ENCODE measurements at places on chromosomes 16 and 17. TPM values are rescaled to one million over a fixed set of nuclear protein-coding genes. Genes with fewer than 3 reads are reported as not detected.

The GHDC gene
- total RNA-seq: 22.4 TPM

The EPX gene
- not detected for total RNA-seq

The COPZ2 gene
- 17.5 TPM for total RNA-seq

The IL21R gene
- 0.02 TPM for total RNA-seq

The CFAP20 gene
- total RNA-seq: 58.4 TPM

The SERPINF2 gene
- 2.0 TPM for total RNA-seq

The P4HB gene
- 726 TPM for total RNA-seq

The CLDN6 gene
- 0.31 TPM for total RNA-seq

The PRDM7 gene
- total RNA-seq: not detected

The PRSS33 gene
- total RNA-seq: not detected

The CHST6 gene
- 0.07 TPM for total RNA-seq

The PLEKHG4 gene
- 18.3 TPM for total RNA-seq

The HCRT gene
- not detected for total RNA-seq

The UBALD1 gene
- 36.2 TPM for total RNA-seq

The GCGR gene
- total RNA-seq: 0.43 TPM

The HIGD1B gene
- total RNA-seq: not detected

The ATP2C2 gene
- total RNA-seq: 0.28 TPM

The CLN3 gene
- 23.1 TPM for total RNA-seq

The USH1G gene
- total RNA-seq: not detected

The FA2H gene
- 37.1 TPM for total RNA-seq

The HID1 gene
- total RNA-seq: 7.8 TPM

The HLF gene
- total RNA-seq: 0.15 TPM

The CBFA2T3 gene
- 0.47 TPM for total RNA-seq

The NOS2 gene
- 0.15 TPM for total RNA-seq

The TRPV3 gene
- total RNA-seq: 0.37 TPM

The MRM1 gene
- total RNA-seq: 18.6 TPM

The FADS6 gene
- total RNA-seq: not detected

The TNK1 gene
- 2.4 TPM for total RNA-seq

The CCL14 gene
- not detected for total RNA-seq

The CCDC154 gene
- 0.52 TPM for total RNA-seq

The FLYWCH1 gene
- 24.8 TPM for total RNA-seq

The DHRS7C gene
- not detected for total RNA-seq

The KRT34 gene
- total RNA-seq: 0.35 TPM

The CLEC18B gene
- 0.43 TPM for total RNA-seq

The SPATA33 gene
- total RNA-seq: 14.0 TPM

The CRISPLD2 gene
- total RNA-seq: 2.6 TPM

The RASD1 gene
- 0.76 TPM for total RNA-seq

The ADAM11 gene
- 1.9 TPM for total RNA-seq

Data from A549 treated with CpdA at 1 μM for 4 hours (cell line).